Lower leg skin (tissue), 4 donors: ENCODE measurements at places on chromosomes 5 and 9. TPM values are rescaled to one million over a fixed set of nuclear protein-coding genes. Genes with fewer than 3 reads are reported as not detected.

- no peak for DNase-seq
Observed at GRCh38 chr9:97470076-97470475, 31.4 kb upstream of the TMOD1 start.

DNA sequence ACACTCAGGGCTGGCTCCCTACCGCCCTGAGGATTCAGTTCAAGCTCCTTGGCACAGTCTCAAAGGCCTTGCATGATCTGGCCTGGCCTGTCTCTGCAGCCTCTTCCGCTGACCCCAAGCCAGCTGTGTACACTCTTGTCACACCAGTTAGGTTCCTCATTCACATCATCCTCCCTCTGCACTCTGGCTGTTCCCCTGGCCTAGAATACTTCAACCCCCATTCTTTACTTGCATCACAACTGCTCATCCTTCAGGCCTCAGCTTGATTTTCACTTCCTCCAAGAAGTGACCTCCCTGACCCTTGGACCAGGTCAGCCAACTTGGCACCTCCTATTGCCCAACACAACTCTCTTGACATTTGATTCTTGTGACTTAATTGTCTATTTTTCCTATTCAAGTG lies 18.9 kb upstream of the PFDN1 start:
- peak; percentile 62 for DNase-seq

DNA sequence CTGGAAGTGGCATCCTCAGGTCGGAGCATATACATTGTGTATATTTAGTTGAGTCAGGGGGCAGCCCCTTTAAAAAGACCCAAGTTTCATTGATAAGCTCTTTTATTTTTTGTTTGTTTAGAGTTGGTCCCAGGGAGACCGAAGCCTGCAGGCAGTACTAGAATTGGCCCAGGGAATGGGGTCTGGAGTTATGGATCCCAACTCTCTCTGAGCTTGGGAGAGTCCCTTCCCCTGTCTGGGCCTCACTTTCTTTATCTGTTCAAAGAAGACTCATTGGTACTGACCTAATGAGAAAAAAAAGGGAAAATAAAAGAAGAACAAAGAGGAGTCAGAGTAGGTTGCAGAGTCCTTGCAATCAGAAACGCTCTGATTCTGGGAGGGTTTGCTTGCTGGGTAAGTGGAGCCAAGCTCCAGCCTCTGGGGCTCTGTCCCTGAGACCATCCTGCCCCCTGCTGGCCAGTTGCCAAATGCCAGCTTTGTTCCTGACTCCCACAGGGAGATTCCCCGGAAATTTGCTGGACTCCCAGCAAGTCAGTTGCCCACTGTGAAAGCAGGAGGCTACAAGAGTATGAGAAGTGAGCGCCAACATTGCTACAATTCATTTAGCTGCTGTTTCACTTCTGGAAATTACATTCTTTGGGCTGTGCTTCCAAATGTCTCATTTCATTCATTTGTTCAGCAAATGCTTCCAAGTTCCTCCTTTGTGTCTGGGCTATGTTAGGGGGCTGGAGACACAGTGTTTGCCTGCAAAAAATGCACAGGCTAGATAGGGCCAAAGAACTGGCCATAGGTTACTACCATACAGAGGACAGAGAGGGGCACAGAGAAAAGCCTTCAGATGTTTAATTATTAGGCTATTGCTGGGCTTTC lies 156.2 kb downstream of the MELK start:
- DNase-seq, result no peak

Gene PCDHB4
- 2.3 TPM for total RNA-seq

DNA sequence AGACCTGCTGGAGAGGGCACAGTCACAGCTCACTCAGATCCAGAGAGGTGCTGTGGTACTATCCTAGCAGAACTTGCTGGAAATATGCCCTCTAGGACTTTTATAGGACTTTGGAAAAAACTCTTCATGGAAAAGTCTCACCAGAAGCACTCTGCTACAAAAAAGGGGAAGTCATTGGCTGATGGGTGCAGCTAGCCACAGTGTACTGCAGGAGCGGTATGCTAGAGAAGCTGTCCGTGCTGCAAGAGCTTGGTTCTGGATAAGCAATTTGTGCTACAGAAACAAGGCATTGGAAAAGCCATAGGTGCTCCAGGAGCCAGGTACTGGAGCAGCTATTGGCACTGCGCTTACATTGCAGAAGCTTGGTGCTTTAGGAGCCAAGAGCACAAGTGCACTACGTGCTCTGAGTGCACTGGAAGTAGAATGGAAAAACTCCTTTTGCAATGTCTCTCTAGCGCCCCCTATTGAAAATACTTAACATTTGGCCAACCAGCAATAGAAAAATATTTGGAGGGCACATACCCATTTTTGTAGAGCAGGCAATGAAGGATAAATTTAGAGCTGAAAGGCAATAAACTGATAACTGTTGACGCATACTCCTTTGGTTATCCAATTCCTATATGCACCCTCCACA lies 83.4 kb downstream of the MEGF10 start:
- no peak for DNase-seq

DNA sequence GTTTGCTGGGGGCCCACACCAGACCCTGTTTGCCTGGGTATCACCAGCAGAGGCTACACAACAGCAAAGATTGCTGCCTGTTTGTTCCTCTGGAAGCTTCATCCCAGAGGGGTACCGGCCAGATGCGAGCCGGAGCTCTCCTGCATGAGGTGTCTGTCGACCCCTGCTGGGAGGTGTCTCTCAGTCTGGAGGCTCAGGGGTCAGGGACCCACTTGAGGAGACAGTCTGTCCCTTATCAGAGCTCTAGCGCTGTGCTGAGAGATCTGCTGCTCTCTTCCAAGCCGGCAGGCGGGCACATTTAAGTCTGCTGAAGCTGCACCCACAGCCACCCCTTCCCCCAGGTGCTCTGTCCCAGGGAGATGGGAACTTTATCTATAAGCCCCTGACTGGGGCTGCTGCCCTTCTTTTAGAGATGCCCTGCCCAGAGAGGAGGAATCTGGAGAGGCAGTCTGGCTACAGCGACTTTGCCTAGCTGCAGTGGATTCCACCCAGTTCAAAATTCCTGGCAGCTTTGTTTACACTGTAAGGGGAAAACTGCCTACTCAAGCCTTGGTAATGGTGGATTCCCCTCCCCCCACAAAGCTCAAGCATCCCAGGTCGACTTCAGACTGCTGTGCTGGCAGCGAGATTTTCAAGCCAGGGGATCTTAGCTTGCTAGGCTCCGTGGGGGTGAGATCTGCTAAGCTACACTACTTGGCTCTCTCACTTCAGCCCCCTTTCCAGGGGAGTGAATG lies 206.0 kb upstream of the TLX3 start:
- no peak for DNase-seq

GRCh38 chr5:166505544-166505943 lies 1785.9 kb upstream of the WWC1 start:
- DNase-seq, result no peak
